ENCODE measurements at places on chromosomes 3 and 15.

DNA sequence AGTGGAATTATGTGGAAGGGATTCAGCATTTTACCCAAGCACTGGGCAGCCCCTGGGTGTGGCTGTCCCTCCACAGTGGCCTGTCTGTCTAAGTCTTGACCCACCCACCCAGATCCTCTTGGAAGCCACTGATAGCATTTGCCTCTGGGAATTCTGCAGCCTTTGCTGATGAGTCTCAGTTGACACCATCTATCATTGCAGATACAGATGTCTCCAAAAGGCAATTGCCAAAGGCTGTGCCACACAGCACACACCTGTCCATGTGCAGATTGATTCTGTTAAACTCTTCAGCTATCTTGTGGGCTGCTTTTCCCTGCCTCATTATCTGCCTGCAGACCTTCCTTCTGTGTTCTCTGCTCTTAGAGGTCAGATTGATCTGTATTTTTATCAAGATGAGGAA lies 18.1 kb downstream of the CX3CR1 start:
- DNase-seq = no peak

DNA sequence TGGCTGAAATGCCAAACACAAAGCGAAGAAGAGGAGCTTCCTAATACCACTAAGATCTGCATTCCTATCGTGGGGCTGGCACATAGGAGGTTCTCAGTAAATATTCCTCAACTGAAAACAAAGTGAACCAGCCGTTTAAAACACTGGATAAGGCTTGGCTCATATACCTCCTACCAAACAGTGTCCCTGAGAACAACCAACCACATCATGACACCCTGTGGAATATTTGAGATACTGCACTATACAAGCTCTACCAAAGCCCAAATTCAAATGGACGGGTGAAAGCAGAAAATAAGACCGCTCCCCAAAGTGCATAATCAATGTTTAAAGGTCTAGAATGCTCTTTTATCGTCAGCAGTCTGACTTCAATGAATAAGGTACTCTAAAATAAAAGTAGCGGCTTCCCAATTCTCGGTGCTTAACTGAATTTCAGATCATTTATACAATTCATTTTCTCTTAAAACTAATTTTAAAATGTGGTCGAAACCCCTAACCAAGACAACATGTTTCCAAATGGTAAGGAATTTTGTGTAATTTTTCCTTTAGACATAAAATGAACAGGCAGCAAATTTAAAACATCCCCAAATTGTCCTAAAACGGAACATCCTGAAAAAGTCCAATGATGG lies 425.8 kb downstream of the ERC2 start:
- DNase-seq = no peak

DNA sequence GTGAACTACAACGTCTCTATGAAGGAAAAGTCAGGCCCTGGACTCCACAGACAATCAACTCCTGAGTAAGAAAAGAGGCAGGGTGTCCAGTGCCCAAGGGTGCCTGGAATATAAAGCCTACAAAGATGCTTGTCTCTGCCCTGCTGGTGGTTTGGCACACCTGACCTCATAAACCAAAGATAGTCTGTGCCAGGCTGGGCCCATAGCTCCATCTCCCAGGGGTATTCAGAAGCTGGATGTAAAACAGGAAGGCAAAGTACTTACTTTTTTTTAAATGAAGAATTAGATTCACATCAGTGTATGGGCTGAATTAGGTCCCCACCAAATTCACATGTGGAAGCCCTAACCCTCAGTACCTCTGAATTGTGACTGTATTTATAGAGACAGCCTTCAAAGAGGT lies 66.6 kb upstream of the HERC1 start:
- no peak for DNase-seq

- no peak for DNase-seq
These were observed 34.1 kb downstream of the WNT7A start for GRCh38 chr3:13845806-13846205.

DNA sequence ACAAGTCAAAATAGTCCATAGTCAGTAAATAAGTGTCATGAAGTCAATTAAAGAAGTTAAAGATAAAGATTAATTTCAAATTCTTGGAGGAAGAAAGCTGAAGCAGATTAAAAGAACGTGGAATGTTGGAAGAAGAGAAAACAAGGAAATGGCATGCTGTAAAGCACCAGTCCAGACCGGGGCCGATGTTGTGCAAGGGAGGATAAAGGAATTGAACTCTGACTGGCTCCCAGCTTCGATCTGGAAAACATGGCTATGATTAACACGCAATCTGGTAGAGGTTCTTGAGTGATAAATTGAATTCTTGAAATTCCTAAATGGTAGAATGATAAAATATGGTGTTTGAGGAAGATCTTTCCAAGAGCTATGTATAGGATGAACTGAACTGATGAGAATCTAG lies 194.4 kb downstream of the MEIS2 start:
- no peak for DNase-seq

GRCh38 chr3:57545636-57546268 lies 1.6 kb upstream of the DNAH12 start:
- DNase-seq = no peak

- no peak for DNase-seq
These were observed at the start of gene LIPC for GRCh38 chr15:58431221-58432149. Gene LIPC, plus strand, starts transcription at chr15:58431991. Its CDS starts 42 bp downstream, at chr15:58432033.

GRCh38 chr3:189630767-189631372 lies 319 bp upstream of the TP63 start:
- DNase-seq = no peak

DNA sequence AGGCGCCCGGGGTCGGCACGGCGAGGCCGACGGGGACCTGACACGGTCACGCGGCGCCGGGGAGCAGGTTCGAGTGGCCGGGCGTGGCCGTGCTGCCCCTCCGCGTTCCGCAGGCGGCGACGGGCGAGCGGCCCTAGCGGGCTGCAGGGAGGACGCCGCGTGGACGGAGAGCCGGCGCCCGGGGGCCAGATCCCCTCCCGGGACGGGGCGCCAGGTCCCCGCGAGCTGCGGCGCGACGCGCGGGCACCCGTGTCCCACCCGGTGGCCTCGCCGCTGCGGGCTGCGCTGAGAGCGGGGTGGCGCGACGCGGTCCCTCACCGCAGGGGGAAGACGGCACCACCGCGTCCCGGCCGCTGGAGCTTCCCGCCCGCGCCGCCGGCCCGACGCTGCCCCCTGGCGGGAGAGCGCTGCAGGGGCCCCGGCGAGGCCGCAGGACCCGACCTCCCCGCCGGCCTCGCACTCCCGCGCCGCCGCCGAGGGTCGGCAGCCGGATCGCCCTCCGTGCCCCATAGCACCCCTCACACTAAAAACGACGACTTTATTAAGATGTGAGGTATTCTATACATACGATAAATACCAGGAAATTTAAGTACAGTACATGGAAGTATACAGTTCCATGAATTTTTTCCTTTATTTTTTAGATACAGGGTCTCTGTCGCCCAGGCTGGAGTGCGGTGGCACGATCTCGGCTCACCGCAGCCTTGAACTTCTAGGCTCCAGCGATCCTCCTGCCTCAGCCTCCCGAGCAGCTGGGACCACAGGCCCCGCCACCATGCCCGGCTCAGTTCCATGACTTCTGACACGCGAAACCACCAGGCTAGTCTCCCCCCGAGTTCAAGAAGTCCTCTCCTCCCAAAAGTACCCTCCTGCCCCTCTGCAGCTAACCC lies 1.3 kb upstream of the PIGZ start:
- peak; percentile 75 for DNase-seq

- DNase-seq = no peak
These were observed 11.7 kb downstream of the MGA start for GRCh38 chr15:41671656-41672648.

- no peak for DNase-seq
These were observed 8.3 kb downstream of the EIF2AK4 start for GRCh38 chr15:39942101-39942752.

GRCh38 chr3:170703121-170703588 lies 117.3 kb upstream of the SLC7A14 start:
- no peak for DNase-seq

- DNase-seq = no peak
These were observed 14.4 kb downstream of the GOLGB1 start for GRCh38 chr3:121735047-121735696.

Measured in stimulated activated CD4-positive, alpha-beta T cell treated with anti-CD3 and anti-CD28 coated beads, Interleukin-4, amount 100 ng/mL, for 1 hour (primary cell).